ENCODE measurements at places on chromosomes 7 and 10.

GRCh38 chr7:151429560-151430331 is 10.2 kb downstream of the CRYGN start:
- DNase-seq, result no peak

- DNase-seq, result no peak
Measured at GRCh38 chr10:71423901-71424300, 27.2 kb downstream of the CDH23 start.

- no peak for DNase-seq
Measured at GRCh38 chr10:60605476-60605875, 172.8 kb upstream of the CDK1 start.

DNA sequence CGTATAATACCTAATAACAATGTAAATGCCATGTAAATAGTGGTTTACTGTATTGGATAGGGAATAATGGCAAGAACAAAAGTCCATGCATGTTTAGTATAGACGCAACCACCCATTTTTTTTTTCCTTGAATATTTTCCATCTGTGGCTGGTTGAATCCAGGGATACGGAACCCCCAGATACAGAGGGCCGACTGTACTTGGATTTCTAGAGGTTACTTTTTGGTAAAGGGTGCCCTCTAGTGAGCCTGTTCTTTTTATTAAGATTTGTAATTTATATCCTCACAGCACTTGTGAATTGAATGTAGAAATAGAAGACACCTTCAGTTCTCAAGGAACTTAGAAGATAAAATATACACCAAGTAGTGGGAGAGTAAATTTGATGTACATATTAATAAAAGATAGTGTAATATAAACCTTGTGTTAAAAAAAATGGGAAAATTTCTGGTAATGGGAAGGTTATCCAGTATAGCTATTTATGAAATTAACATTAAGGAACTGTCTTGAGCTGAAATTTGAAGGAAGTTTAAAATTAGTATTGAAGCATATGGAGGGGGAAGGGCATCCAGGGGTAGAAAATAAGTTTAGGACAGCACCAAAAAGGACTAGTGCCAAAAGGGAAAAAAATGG is 32.0 kb downstream of the EXOC6 start:
- peak; percentile 43 for DNase-seq

DNA sequence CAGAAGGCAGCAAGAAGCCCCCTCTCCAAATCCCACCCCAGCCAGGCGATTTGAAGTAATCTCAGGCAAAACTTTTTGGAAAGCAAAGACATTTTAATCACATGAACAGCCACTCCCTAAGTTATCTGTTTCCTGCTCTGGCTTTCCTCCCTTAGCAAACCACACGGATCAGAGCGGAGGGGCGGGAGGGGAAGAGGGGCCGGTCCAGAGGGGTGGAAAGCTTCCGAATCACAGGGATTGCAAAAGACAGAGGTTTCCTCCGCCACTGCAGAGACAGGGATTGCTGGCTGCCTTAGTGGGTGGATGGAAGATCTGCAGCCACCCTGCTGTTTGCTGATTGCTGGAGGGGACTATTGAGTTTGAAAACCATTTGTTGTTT is 41.2 kb downstream of the ZCCHC24 start:
- DNase-seq, result no peak

- DNase-seq, result no peak
Measured at GRCh38 chr7:79425665-79426064, 27.8 kb downstream of the MAGI2 start.

DNA sequence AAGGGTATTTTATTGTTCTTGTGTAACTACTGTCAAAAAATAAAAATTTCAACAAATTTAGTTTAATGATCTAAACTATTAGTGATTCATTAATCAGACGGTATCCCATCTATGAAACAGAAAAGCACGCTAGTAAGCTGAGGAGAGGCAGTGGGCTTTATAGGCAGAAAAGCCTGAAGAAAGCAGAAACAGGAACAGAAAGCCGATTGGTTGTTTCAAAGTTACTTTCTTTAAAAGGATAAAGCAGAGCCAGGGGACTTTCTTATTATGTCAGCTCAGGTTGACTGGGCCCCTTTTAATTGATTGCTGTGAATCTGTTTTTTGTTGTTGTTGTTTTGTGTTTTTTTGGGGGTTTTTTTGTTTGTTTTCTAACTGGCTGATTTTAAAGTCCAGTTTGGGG is 105.5 kb downstream of the TES start:
- no peak for DNase-seq

GRCh38 chr7:30931161-30931928 is 19.7 kb downstream of the AQP1 start:
- no peak for DNase-seq

- DNase-seq, result no peak
Measured at GRCh38 chr7:65988084-65988483, 6.1 kb upstream of the GUSB start.

GRCh38 chr7:158856883-158857668 is 718 bp downstream of the DYNC2I1 start:
- DNase-seq, result no peak

GRCh38 chr10:33111488-33112051 is 153.5 kb upstream of the ITGB1 start:
- no peak for DNase-seq

- no peak for DNase-seq
Measured at GRCh38 chr7:47291461-47292081, 290.3 kb downstream of the TNS3 start.

- DNase-seq, result no peak
Measured at GRCh38 chr7:2050511-2050866, 182.3 kb downstream of the MAD1L1 start.

DNA sequence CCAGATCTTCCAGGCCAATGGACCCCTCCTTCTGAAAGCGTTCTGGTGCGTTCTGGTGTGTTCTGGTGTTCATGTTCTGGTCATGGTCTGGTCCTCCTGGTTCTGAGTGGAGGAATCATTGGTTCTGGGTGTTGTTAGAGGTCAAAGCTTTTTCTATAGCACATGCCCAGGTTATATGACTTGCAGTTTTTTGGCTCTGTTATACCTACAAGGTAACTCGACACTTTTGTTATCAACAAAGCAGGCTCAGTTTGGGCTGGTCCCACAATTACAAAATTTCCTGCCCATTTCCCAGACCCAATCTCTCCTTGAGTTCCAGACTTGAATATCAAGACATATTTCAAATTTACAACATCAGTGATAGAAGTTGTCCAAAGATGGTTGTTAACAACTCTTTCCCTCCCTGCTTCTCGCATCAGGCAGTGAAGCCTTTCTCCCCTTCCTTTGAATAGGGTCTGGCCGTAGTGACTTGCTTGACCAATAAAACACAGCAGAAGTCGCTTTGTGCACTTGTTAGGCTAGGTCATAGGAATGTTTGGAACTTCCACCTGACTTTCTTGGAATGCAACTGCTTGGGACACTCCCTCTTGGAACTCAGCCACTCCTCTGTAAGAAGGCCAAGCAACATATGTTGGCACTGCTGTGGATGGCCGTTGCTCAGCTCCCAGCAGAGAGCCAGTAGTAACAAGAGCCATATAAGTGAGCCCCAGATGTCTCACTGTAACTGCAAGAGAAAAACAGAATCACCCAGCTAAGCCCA is 83.1 kb upstream of the STEAP1B start:
- no peak for DNase-seq

- DNase-seq, result no peak
Measured at GRCh38 chr10:56316603-56317002, 44.5 kb downstream of the ZWINT start.

- DNase-seq, result no peak
Measured at GRCh38 chr10:117926491-117926890, 120.2 kb downstream of the RAB11FIP2 start.
